ENCODE measurements at places on chromosomes 1 and 21. TPM values are rescaled to one million over a fixed set of nuclear protein-coding genes. Genes with fewer than 3 reads are reported as not detected.

The TRIM67 gene
- total RNA-seq = not detected

The TMCO4 gene
- 14.3 TPM for total RNA-seq

The NRAS gene
- total RNA-seq = 40.2 TPM

The PIGR gene
- total RNA-seq = not detected

The NGF gene
- total RNA-seq = not detected

The MAB21L3 gene
- total RNA-seq = not detected

The HORMAD1 gene
- 0.62 TPM for total RNA-seq

The OR6N1 gene
- total RNA-seq = not detected

The KMO gene
- not detected for total RNA-seq

The PRDM2 gene
- total RNA-seq = 79.8 TPM

The LYPD8 gene
- total RNA-seq = not detected

The KRTAP11-1 gene
- not detected for total RNA-seq

The QSOX1 gene
- total RNA-seq = 27.1 TPM

The OR2T33 gene
- total RNA-seq = not detected

The PLCH2 gene
- total RNA-seq = 30.3 TPM

The TEDDM1 gene
- not detected for total RNA-seq

The SNAPIN gene
- 37.9 TPM for total RNA-seq

The ELAPOR1 gene
- total RNA-seq = 6.1 TPM

The TTLL10 gene
- not detected for total RNA-seq

The CYYR1 gene
- not detected for total RNA-seq

The KLF17 gene
- not detected for total RNA-seq

The TMEM234 gene
- total RNA-seq = 16.5 TPM

The MTARC1 gene
- total RNA-seq = not detected

The LAX1 gene
- 28.4 TPM for total RNA-seq

The RASSF5 gene
- total RNA-seq = 211 TPM

The RHD gene
- total RNA-seq = not detected

The NME7 gene
- total RNA-seq = 24.7 TPM

The ZNF593OS gene
- not detected for total RNA-seq

The C1orf141 gene
- total RNA-seq = not detected

Data from activated naive CD8-positive, alpha-beta T cell treated with anti-CD3 and anti-CD28 coated beads, Interleukin-2, amount 10 ng/mL, durations not matched to agents 7 days and 5 days (primary cell).